ENCODE measurements at places on chromosomes 4 and X. TPM values are rescaled to one million over a fixed set of nuclear protein-coding genes. Genes with fewer than 3 reads are reported as not detected.

The ARHGEF9 gene
- 26.4 TPM for total RNA-seq

The HTRA3 gene
- 3.0 TPM for total RNA-seq

DNA sequence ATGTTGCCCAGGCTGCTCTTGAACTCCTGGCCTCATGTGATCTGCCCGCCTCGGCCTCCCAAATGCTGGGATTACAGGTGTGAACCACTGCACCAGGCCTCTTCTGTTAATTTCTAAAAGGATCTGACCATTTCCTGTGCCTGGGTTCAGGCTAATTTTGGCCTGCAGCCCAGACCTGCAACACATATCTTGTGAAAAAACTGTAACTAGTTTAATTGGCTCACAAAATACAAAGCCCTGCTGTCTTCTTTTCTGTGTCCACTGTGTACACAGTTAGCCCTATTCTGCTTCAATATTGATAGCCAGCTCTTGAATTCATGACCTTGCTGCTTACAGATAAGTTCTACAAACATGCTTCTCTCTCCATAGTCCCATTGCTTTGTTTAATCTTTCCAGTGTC lies 753.5 kb downstream of the PDHA2 start:
- DNase-seq = no peak

GRCh38 chr4:182818926-182819730 lies 98.1 kb downstream of the DCTD start:
- DNase-seq = no peak

- DNase-seq = no peak
These were observed 246.6 kb downstream of the OPHN1 start for GRCh38 chrX:68186552-68187262.

DNA sequence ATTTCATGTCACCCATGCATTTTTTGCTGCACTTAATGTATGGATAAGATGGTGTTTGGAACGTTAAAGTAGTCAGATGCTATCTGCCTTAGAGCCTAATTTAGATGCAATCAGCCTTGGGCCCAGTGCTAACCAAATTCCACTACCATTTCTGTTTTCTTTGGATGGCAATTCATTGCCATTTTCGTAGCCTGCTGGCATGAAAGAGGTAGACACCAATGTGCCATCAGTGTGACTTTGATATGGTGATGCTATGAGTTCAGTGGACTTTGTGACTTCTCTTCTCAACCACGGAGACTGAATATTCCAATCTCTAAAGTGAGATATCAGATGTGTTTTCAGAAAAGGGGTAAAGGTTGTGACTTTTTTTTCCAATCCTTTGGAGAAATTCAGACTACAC lies 1.5 kb downstream of the ETFDH start:
- DNase-seq = no peak

The AMBN gene
- total RNA-seq = not detected

GRCh38 chrX:24577091-24577490 lies 70.1 kb downstream of the PCYT1B start:
- no peak for DNase-seq

- peak; percentile 67 for DNase-seq
These were observed 691 bp upstream of the IGFBP7 start for GRCh38 chr4:57110640-57111511.

The UGT8 gene
- total RNA-seq = 13.6 TPM

The CLTRN gene
- total RNA-seq = 1.8 TPM

DNA sequence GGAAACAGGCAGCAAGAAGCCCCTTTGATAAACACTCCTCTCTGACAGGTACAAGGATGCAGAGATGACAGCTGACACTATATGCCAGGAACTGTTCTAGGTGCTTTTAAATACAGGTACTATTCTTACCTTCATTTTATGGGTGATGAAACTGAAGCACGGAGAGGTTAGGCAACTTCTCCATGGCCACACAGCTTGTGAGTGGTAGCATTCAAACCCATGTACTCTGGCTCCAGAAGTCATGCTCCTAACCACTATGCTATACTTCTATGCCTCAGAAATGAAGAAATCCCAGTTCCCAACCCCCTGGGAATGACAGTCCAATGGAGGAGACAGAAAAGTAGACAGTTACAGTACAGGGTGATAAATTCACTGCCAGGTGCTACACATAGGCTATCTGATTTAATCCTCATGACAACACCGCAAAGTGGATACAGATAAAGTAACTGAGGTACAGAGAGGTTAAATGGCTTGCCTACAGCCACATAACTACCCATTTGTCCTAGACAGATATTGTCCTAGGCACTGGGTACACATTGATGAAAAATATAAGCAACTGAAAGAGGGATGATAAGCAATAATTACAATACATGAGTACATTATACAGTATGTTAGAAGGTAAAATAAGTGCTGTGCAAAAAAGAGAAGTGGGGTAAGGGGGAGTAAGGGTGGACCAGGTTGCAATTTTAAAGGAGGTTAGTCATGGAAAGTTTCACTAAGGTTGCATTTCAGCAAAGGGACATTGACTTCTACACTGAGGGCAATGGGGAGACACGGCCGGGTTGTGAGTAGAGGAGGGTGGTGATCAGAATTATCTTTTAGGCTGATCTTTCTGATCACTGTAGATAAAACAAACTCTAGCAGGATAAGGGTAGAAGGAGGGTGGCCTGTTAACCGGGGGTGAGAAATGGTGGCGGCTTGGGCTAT lies 1.6 kb upstream of the F8 start:
- DNase-seq = no peak

GRCh38 chr4:81984746-81985145 lies 389.0 kb downstream of the HNRNPD start:
- DNase-seq = no peak

The CT45A1 gene
- not detected for total RNA-seq

DNA sequence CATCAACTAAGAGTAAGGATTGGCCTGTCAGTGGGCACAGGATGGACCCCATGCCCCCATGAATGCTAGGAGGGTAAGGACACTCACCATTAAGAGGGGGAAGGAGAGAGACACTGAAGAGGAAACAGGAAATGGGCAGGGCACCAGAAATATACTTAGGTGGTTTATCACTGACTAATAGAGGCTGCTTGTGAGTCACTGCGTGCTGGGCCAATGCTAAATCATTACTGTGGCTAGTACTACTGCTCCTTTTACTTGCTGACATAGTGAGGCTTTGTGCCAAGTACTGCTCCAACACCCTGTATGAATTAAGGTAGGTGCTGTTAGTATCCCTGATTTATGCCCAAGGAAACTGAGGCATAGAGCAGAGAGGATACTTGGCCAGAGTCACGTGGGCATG lies 130.4 kb upstream of the FRMPD4 start:
- DNase-seq = no peak

Data from H9 (cell line).